ENCODE measurements at places on chromosomes 5 and 9.

DNA sequence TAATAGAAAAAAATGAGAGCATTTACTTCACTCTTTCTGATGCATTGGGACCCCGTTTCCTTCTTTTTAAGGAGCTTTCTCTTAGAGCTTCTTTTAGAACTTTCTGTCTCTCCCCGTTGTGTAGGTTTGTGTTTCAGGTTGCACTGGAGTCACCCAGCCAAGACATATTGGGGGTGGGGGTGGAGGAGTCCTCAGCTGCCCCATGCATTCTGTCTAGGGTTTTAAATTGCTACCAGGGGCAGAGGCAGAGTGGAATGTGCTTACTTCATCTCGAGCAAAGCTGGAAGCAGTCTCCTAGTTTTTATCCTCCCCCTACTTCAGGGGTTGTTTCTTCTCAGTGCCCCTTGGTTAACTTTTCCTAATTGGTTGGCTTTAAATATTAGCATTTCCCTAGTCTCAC lies 9.4 kb downstream of the OR2K2 start:
- no peak for DNase-seq

GRCh38 chr5:178234750-178235587 lies 2.4 kb upstream of the PHYKPL start:
- peak; percentile 68 for DNase-seq

DNA sequence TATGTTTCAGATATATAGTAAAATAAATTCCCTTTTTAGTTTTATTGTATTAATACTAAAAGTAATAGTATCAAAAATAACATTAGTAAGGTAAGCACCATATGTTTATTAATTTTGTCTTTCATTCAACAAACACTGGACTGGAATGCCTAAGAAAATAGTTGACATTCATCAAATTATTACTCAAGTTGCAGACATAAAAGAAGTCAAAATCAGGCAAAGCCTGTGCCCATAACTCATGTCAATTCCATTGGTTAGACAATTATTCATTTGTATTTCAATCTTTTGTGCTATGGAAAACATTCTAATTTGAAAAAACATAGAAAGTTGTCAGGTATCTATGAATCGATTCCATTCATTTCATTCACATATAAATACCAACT lies 158.9 kb downstream of the CEMIP2 start:
- no peak for DNase-seq

- no peak for DNase-seq
Observed at GRCh38 chr5:38381361-38381760, 123.0 kb downstream of the EGFLAM start.

GRCh38 chr5:176334031-176334770 lies 27.4 kb downstream of the KIAA1191 start:
- no peak for DNase-seq
